ENCODE measurements at places on chromosomes 7 and 10.

- no peak for DNase-seq
Measured at GRCh38 chr7:37545619-37546534, 97.2 kb upstream of the ELMO1 start.

GRCh38 chr7:23164846-23165245 is 17.0 kb upstream of the NUP42 start:
- no peak for DNase-seq

- no peak for DNase-seq
Measured at GRCh38 chr10:51244309-51244708, 170.0 kb downstream of the PRKG1 start.

- DNase-seq = no peak
Measured at GRCh38 chr7:90461219-90461618, 8.2 kb upstream of the PTTG1IP2 start.

- no peak for DNase-seq
Measured at GRCh38 chr7:46568420-46569132, 647.5 kb upstream of the IGFBP3 start.

GRCh38 chr7:85462671-85463070 is 275.8 kb upstream of the SEMA3D start:
- no peak for DNase-seq

DNA sequence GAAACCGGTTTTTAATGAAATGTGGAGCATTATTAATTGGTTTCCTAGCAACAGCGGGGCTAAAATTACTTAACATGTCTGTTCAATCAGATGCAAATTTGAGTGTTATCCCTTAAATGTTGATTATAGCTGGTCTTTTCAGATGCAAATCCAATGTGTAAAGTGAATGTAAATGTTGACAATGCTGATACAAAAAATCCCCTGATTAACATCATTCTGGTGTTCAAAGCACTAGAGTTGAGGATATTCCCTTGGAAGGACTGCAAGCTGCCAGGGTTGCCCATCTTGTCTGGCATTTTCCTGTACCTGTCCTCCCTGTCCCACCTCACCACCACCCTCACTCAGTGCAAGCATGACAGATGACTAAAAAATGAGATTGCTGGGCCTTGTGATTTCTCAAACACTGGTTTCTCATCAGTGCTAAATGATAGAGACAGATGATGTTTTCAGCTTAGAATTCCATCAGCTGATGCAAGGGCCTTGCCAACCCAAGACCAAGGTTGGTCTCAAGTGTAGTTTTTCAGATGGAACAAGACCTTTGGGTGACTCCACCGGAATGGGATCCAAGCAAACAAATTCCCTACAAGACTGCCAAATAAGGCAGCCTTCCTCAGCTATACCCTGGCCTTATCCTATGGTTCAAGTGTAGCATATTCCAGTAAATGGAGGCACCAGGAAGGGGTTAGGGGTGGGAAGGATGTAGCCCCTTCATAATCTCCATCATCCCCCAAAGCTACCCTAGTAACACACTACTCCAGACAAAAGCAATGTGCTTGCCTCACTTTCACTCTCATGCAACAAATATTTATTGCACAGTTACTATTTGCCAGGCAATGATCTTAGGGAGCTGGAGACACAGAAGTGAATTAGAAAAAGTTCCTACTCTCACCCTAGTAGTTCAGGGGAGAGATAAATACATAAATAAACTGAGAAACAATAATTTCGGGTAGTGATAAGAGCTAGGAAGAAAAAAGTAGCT is 54.9 kb downstream of the JAZF1 start:
- DNase-seq = no peak

- DNase-seq = no peak
Measured at GRCh38 chr10:21493784-21494183, 31.7 kb downstream of the SKIDA1 start.

- no peak for DNase-seq
Measured at GRCh38 chr10:77268721-77269120, 368.9 kb downstream of the KCNMA1 start.

DNA sequence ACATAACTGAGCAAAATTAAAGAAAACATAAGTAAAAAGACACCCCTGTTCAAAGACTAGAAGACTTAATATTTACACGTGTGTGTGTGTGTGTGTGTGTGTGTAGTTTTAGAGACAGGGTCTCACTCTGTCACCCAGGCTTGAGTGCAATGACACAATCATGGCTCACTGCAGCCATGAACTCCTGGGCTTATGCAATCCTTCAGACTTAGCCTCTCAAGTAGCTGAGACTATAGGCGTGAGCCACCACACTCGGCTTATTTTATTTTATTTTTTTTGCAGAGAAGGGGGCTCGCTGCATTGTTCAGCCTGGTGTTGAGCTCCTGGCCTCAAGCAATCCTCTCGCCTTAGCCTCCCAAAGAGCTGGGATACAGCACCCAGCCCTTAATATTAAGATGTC is 90.3 kb downstream of the JMJD1C start:
- DNase-seq = no peak

DNA sequence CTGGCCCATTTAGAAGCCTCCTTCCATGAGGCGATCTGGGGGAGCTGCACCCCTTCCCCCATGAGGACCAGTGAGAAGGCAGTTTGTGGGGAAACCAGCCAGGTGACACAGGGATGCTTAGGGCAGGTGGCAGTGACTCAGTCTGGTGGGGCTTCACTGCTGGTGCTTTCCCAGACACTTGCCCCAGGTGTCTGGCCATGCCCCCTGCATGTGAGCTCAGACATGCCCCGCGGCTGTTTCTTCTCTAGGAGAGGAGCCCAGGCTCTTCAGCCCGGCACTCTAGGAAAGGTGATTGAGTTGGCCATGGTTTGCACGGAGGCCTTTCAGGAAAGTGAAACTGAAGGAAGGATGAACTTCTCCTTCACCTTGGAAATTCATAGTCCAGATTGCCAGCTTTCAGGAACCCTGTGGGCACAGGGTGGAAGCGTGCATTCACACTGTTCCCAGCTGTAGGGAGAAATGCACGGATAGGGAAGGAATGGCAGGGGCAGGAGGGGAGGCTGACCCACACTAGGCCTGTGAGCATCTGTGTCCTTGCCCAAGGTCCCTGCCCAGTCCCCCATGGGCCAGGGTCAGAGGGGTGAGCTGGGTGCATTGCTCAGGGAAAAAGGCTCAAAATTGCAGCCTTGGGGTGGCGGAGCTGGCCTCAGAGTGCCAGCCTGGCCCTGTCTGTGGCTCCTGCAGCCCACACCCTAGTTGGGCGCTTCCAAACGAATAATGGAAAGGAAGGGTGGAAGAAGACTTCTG is 359.1 kb downstream of the GLRX3 start:
- no peak for DNase-seq

GRCh38 chr7:94530109-94530508 is 20.5 kb downstream of the CASD1 start:
- DNase-seq = no peak

DNA sequence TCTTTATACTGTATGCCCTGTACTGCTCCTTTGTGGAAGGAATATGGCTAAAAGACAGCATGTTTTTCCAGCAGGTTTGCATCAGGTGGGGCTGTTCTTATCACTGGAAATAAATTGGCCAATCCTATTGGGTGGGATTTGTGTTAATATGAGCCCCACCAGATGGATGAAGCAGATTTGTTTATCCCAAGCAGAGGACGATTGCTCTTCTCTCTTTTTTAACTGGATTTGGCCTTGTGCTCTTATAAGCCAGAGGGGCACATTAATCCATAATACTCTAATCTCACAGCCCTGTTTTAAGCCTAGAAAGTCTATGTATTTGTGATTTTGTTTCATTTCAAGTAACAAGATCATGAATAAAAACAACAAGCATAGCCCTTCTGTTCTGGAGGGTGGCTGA is 240.1 kb upstream of the ADARB2 start:
- no peak for DNase-seq

- DNase-seq = no peak
Measured at GRCh38 chr7:26188957-26189541, 11.5 kb downstream of the HNRNPA2B1 start.

GRCh38 chr10:78747401-78748234 is 321.1 kb upstream of the ZMIZ1 start:
- no peak for DNase-seq

DNA sequence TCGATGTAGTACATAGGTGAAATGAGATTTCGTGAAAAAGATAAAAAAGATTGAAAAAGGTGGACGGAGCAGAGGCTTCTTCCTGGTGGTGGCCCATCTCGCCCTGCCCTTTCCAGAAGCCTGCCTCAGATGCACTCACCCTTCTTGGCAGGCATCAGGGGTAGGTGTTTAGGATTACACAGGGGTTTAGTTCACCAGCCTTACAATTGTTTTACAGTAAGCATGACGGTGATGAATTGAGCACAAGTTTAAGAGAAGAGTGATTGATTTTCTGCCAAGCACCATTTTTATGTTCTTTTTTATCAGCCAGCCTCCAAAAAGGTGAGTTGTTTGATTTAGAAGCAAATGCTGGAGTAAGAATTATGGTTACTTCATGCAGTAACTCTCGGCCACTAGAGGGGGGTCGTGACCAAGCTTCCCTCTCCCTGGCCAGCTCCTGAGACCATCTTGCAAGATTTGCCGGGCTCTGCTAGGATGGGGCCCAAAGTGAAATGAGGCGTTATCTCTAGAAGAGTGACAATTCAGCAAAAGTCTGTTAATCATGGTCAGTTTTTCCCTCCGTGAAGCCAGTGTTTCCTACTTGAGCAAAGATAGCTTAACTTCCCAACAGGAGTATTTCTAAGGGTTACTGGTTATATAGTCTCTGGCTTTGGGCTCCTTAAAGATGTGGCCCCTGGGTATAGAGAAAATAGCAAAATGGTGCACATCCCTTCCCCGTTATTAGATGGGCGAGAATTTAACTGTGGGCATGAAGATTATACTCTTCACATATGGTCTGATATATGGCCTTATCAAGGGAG is 228.8 kb downstream of the BMPER start:
- no peak for DNase-seq

GRCh38 chr7:23333671-23334246 is 34.6 kb downstream of the MALSU1 start:
- DNase-seq = no peak

GRCh38 chr7:45171946-45172345 is 14.4 kb downstream of the RAMP3 start:
- DNase-seq = no peak

GRCh38 chr10:128063736-128064107 is 62.5 kb downstream of the MKI67 start:
- DNase-seq = no peak

GRCh38 chr10:75493464-75493863 is 62.0 kb downstream of the LRMDA start:
- DNase-seq = no peak

GRCh38 chr7:14602851-14603250 is 299.7 kb downstream of the DGKB start:
- no peak for DNase-seq

- no peak for DNase-seq
Measured at GRCh38 chr10:4771554-4772201, 54.3 kb upstream of the AKR1E2 start.

DNA sequence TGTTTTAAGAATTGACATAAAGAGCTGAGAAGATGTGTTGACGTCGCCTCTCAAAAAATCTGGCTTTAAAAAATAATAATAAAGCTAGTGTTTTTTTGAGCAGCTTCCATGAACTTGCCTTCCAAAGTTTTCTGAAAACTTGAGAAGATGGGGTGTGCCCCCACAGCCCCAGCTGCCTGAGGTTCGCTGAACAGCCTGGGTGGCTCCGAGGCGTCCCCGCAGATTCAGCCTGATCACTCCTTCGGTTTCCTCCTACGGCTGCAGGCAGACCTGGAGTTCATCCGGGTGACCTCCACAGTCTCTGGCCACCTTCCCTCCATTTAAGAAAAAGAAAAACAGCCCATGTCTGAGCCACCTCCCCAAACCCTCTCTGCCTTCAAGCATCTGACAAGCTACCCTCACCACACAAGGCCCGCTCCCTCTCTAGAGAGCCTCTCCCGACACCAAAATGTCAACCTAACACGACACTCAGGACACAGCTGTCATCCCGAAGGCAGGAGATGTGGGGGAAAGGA is 177.8 kb downstream of the PTPRN2 start:
- no peak for DNase-seq

GRCh38 chr7:91357901-91358300 is 93.7 kb downstream of the FZD1 start:
- no peak for DNase-seq

DNA sequence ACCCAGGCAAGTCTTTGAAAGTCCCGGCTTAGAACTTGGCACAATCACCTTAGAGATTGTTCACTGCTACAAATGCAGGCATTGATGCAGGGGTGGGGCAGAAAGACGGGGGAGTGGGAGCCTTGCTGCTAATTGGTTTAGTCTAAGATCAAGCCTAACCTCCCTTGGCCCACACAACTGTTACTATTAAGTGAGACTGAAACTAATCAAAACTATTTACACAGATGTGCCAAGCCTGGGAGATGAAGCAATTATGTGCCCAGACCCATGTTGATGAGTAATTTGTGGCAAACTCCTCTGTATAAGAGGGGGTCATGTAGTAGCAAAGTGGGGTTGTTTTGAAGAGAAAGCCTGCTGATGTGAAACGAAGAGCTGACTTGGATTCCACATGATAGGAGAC is 178.2 kb upstream of the ITGB1 start:
- DNase-seq = peak; percentile 35

- DNase-seq = no peak
Measured at GRCh38 chr10:102004376-102004775, 51.6 kb downstream of the ARMH3 start.

DNA sequence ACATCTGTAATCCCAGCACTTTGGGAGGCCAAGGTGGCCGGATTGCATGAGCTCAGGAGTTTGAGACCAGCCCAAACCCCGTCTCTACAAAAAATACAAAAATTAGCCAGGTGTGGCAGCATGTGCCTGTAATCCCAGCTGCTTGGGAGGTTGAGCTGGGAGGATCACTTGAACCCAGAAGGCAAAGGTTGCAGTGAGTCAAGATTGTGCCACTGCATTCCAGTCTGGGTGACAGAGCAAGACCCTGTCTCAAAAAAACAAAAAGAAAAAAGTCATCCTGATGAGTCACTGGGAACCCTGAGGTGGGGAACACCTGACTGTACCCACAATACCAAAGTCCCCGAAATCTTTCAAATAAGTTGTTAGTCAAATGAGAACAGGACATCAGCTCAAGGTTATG is 80.0 kb downstream of the NEBL start:
- DNase-seq = no peak

DNA sequence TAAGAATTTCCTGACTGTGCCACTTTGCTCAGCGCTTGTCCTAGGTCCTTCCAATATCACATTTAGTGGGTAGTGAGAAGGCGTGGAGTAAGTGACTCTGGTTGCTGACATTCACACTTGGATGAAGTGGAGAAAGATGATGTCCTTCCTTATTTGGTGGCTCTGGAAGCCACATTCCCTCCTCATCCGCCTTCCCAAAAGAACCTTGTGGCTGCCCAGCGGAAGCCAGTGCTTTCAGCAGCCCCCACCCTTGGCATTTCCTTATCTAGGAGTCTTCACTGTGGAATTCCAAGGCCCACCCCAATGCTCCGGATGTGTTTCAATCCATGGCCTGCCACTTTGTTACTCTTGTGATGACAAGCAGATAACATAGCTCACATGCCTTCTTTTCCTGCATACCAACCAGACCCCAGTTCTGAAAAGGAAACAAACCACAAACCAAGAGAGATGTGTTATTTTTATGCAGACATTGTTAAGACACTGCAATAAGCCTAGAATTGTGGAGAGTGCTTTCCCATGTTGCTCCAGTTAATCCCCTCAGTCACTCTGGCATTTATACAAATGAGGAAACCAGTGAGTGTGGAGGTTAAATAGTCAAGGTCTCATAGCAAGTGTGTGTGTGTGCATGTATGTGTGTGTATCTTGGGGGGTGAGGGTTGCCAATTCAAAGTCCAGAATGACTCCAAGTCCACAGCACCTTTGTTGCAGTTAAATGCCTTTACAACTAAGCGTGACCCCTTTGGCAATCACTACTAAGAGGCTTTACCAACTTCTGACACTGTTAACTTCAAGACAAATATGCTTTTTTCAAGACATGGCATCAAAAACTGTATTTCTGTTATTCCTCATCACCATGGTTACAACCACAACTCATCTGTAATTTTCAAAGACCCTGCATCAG is 10.3 kb upstream of the ANKRD1 start:
- DNase-seq = no peak

Data from CD8-positive, alpha-beta T cell (primary cell).